ENCODE measurements at places on chromosomes 16 and 17. TPM values are rescaled to one million over a fixed set of nuclear protein-coding genes. Genes with fewer than 3 reads are reported as not detected.

Gene FBXW10
- total RNA-seq, result 0.09 TPM

Gene TPSD1
- total RNA-seq, result not detected

DNA sequence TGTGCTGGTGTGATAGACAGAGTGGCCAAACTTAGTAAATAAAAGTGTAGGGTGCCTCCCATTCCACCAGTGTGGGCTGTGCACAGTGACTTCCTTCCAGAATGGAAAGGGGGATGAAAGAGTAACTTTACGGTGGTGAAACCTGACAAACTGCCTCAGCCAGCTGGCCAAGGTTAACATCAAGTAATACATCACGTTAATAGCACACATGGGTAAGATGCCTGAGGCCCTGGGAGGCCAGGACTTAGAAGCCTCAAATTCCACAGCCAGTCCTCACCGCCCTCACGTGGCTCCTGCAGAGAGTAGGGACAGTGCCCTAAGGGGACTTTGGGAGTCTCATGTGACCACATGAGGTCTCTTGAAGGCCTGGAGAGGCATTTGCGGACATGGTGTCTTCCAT is 14.1 kb downstream of the RMI2 start:
- H3K4me1 ChIP-seq, result peaks cover 53% of the 10 kb centered on the region
- H3K27ac ChIP-seq, result no peak overlapping the region
- H3K4me3 ChIP-seq, result no peak overlapping the region
- peaks cover 6% of the 10 kb centered on the region for H3K27me3 ChIP-seq
- no peak for DNase-seq

Gene PRSS21
- total RNA-seq, result not detected

DNA sequence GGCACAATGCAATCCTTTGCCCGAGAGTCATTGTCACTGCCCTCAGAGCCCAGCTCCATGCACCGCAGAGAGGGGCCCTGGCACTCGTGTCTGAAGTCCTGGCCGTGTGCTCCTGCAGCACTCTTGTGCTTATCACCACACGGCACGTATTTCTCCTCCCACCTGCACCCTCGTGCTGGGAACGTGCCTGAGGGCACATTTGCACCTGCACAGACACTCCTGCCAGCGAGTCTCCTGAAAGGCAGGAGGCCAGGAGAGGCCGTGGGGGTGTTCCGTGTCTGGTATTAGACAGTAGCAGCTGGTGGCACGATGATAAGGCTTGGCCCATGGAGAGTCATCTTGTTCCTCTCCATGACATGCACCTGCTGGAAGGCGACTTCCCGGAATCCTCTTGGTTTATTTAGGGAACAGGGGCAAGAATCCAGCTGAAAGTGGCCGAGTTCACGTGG is 3.4 kb upstream of the ACSF3 start:
- H3K27me3 ChIP-seq, result peaks cover 44% of the 10 kb centered on the region
- H3K27ac ChIP-seq, result no peak overlapping the region
- no peak for DNase-seq
- H3K36me3 ChIP-seq, result no peaks in the 10 kb centered on the region

Data from muscle of leg (tissue), 16 donors.